Skin of body (tissue), 3 donors: ENCODE measurements at places on chromosomes 7 and 10. TPM values are rescaled to one million over a fixed set of nuclear protein-coding genes. Genes with fewer than 3 reads are reported as not detected.
A peak's percentile ranks its signal among the peaks of the same experiment; 100 is the strongest.

Gene SYNPO2L
- 2.8 TPM for total RNA-seq

Gene TACC2
- 40.2 TPM for total RNA-seq

Gene SORCS3
- total RNA-seq = 0.39 TPM

Gene AOAH
- total RNA-seq = 5.8 TPM

Gene CPN1
- not detected for total RNA-seq

Gene AKR1C4
- not detected for total RNA-seq

Gene TMEM236
- 0.69 TPM for total RNA-seq

Gene CHST15
- 16.5 TPM for total RNA-seq

Gene SERPINE1
- total RNA-seq = 18.1 TPM

- DNase-seq = no peak
These were observed 10.0 kb upstream of the PRPS1L1 start for GRCh38 chr7:18037609-18038008.

DNA sequence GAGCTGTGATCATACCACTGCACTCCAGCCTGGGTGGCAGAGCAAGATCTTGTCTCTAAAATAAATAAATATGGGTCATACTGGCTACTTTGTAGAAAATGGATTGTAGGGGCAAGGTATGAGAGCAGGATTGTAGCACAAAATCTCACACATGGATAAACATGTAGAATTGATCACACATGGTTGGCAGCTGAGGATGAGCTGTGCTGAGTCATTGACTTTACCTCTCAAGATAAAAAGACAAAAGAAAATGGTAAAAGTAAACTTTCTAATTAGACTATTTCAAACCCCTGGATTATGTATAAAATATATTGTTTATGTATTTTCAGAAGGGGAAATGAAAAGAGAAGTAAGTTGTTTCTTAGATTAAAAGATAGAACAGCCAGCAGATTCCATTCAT, 69.3 kb downstream of the APBB1IP start:
- DNase-seq = no peak

DNA sequence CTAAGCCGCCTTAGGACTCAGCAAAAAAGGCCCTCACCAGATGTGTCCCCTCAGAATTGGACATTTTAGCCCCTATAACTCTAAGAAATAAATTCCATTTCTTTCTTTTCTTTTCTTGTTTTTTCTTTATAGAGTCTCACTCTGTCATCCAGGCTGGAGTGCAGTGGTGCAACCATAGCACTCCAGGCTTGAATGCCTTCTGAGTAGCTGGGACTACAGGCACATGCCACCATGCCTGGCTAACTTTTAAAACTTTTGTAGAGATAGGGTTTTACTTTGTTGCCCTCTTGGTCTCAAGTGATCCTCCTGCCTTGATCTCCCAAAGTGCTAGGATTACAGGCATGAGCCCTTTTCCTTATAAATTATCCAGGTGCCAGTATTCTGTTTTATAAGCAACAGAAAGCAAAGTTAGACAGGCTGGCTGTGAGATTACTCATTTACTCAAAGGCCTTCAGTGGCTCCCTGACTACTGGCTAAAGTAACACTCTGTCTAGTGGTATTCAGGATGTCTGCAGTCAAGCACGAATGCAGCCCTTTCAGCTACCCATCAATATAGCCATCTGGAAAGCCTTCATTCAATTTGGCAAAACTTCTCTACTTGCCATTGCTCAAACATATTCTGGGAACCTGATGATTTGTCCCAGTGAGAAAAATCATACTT, 128.6 kb downstream of the ICA1 start:
- no peak for DNase-seq

DNA sequence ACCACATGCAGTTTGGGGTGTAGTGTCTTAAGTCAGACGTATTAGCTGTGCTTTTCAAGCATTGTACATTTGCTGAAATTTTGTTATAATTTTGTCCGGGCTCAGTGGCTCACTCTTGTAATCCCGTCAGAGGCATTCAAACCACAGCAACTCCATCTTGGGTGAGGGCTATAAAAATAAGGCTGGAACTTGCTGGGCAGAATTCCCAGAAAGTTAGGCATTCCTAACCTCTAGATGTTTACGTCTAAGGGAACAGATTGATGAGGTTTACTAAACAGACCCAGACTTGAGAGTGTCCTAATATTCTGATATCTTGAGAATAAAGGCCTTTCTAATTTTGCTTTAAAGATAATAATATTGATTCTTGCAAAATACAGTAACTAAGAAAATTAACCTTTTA, 957.8 kb downstream of the NXPH1 start:
- DNase-seq = no peak

- DNase-seq = no peak
These were observed 125.8 kb downstream of the FAM107B start for GRCh38 chr10:14648946-14649345.

- DNase-seq = no peak
These were observed 40.8 kb upstream of the STEAP4 start for GRCh38 chr7:88347517-88347916.

GRCh38 chr7:140160308-140160707, 16.5 kb downstream of the KDM7A start:
- no peak for DNase-seq

DNA sequence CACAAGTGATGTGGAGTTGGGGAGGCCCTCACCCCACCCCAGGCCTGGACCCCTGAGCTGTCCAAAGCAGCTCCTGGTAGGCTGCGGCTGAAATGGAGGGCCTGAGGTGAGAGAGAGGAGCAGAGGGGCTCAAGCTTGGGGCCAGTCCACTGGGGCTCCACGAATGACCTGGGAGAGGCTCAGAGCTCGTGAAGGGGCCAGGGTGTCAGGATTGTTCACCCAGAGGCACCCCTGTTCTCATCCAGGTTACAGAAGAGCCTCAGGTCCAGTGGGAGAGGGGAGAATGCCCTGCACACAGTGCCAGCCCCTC, 102.2 kb upstream of the RET start:
- DNase-seq = no peak

- DNase-seq = no peak
These were observed 222.2 kb upstream of the PODXL start for GRCh38 chr7:131778601-131779000.

DNA sequence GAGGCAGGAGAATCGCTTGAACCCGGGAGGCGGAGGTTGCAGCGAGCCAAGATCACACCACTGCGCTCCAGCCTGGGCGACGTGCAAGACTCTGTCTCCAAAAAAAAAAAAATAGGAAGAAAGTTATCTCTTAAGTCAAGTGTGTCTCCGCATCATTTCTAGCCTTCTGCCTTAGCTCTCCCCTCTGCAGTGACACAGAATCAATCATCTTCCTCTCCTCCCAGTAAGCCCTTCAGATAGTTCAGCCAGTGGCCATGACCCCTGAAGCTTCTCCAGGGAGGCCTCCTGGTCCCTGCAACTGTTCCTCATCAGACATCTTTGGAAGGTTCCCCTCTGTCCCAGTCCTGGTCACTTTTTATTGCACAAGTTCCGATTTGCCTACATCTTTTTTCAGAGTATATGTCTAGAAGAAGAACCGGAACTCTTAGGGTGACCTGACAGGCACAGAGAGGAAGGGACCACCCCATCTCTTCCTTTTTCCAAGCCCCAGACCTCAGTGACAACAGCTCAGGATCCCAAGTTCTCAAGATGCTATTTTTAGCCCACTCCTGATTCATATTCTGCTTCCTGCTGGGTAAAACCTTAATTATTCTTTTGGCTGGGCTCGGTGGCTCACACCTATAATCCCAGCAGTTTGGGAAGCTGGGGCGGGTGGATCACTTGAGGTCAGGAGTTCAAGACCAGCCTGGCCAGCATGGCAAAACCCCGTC, 6.6 kb upstream of the RHBDD2 start:
- no peak for DNase-seq

DNA sequence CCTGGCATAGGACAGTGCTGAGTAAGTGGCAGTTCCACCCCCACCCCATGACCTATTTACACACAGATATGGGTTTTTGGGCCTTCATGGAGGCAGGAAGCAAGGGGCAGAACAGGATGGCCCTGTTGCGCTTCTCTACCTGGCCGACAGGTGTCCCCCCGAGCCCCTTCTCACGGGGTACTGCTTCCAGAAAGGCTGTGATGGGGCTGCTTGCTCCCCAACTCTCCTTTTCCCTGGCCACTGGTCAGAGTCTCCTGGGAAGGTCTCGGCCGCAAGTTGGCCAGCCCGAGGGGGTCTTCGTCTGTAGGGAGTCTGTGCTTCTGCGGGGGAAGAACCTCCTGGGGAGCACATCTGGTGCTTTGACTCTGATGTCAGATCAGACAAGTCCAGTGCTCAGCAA, 139.8 kb upstream of the TNS3 start:
- DNase-seq = no peak

GRCh38 chr10:3902054-3902808, 117.2 kb upstream of the KLF6 start:
- no peak for DNase-seq

- DNase-seq = peak; percentile 26
These were observed 37.6 kb downstream of the AKR1C4 start for GRCh38 chr10:5234106-5234860.

DNA sequence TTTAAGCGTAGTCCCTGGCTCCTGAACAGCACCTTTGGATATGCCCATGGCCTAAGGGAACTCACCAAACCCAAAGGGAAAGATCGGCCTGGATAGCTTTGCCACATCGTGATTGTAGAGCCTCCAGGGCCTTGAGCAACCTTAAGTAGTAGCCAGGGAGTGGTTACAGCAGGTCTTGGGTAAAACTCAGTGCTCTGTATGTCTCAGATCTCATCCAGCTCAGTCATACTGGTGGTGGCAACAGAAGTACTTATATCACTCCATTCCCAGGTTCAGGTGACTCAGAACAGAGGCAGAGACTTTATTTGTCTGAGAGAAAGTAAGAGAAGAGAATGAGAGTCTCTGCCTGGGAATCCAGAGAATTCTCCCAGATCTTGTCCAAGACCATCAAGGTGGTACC, 39.1 kb upstream of the AASS start:
- no peak for DNase-seq
